Ovary (tissue), 10 donors: ENCODE measurements at places on chromosomes 4 and X.
A peak's percentile ranks its signal among the peaks of the same experiment; 100 is the strongest.

- DNase-seq, result no peak
- no peak overlapping the region for H3K4me3 ChIP-seq
- no peaks in the 10 kb centered on the region for H3K36me3 ChIP-seq
- no peaks in the 10 kb centered on the region for H3K4me1 ChIP-seq
Measured at GRCh38 chr4:62549601-62550000, 1349.5 kb downstream of the ADGRL3 start.

GRCh38 chr4:4613641-4614286, 71.9 kb upstream of the STX18 start:
- peaks cover 15% of the 10 kb centered on the region for H3K4me1 ChIP-seq
- H3K4me3 ChIP-seq, result no peak overlapping the region
- H3K27me3 ChIP-seq, result no peaks in the 10 kb centered on the region
- H3K27ac ChIP-seq, result no peak overlapping the region
- H3K36me3 ChIP-seq, result no peaks in the 10 kb centered on the region

DNA sequence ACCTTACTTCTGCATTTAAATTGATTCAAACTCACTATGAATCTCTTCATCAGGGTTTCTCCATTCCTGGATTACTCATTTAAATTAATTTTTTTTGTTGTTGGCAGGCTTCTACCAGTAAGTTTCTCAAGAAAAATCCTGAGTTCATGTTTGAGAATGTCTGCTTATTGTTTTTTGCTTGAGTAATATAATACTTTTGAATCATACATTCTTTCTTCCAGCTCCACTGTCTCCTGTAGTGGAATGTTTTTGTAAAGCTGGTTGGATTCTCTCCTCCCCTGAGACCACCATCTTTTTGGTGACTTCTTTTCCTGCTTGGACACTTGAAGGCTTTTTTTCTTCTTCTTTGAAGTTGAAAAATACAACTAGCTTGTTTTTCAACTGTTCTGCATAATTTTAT, 4.3 kb upstream of the MID1IP1 start:
- no peaks in the 10 kb centered on the region for H3K27me3 ChIP-seq
- no peak for DNase-seq

DNA sequence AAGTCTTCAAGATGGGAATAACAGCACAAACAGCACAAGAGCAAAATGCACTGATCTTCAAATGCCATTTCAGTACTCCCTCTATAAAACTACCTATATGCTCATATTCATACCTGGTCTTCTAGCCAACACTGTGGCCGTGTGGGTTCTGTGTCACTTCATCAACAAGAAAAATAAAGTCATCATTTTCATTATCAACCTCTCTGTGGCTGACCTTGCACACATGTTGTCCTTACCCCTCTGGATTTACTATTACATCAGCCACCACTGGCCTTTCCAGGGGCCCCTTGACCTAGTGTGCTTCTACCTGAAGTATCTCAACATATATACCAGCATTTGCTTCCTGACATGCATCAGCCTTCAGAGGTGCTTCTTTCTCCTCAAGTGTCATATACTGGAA, 59.6 kb upstream of the GPR174 start:
- DNase-seq, result no peak
- H3K4me3 ChIP-seq, result no peak overlapping the region
- H3K4me1 ChIP-seq, result no peaks in the 10 kb centered on the region
- H3K36me3 ChIP-seq, result no peaks in the 10 kb centered on the region

GRCh38 chr4:126779436-126780166, 853.2 kb upstream of the INTU start:
- H3K4me1 ChIP-seq, result no peaks in the 10 kb centered on the region
- H3K27me3 ChIP-seq, result no peaks in the 10 kb centered on the region
- no peaks in the 10 kb centered on the region for H3K36me3 ChIP-seq
- H3K27ac ChIP-seq, result no peak overlapping the region
- no peak overlapping the region for H3K4me3 ChIP-seq

DNA sequence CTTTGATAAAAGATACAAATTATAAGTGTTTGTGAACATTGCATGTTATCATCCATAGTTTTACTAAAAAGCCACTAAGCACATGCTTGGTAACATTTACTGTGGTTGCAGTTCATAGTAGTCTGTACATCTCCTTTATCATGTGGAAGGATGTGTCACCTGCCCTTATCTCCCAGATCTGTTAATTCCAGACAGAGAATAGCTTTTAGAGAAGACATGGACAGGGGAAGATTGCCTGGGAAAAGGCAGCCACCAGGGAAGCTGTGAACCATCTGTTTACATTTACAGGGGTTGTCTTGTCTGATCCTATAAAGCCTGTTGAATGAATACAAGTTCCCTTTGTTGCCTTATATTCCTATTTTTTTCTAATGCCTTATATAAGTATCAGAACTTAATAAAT, 396.0 kb downstream of the FAT4 start:
- no peak overlapping the region for H3K4me3 ChIP-seq
- DNase-seq, result no peak
- no peaks in the 10 kb centered on the region for H3K36me3 ChIP-seq
- no peaks in the 10 kb centered on the region for H3K4me1 ChIP-seq

GRCh38 chrX:131734621-131735020, 190.7 kb downstream of the OR13H1 start:
- DNase-seq, result peak; percentile 90
- no peaks in the 10 kb centered on the region for H3K27me3 ChIP-seq
- H3K4me3 ChIP-seq, result no peak overlapping the region
- H3K36me3 ChIP-seq, result no peaks in the 10 kb centered on the region
- peak overlapping the region; percentile 42 for H3K27ac ChIP-seq
- H3K4me1 ChIP-seq, result no peaks in the 10 kb centered on the region

- H3K27ac ChIP-seq, result no peak overlapping the region
- H3K36me3 ChIP-seq, result no peaks in the 10 kb centered on the region
- peaks cover 24% of the 10 kb centered on the region for H3K4me1 ChIP-seq
- DNase-seq, result no peak
Measured at GRCh38 chr4:168835880-168836454, 174.1 kb downstream of the CBR4 start.

GRCh38 chrX:97026406-97026805, 142.7 kb downstream of the RPA4 start:
- H3K36me3 ChIP-seq, result no peaks in the 10 kb centered on the region
- DNase-seq, result no peak
- H3K4me1 ChIP-seq, result no peaks in the 10 kb centered on the region
- no peak overlapping the region for H3K4me3 ChIP-seq

DNA sequence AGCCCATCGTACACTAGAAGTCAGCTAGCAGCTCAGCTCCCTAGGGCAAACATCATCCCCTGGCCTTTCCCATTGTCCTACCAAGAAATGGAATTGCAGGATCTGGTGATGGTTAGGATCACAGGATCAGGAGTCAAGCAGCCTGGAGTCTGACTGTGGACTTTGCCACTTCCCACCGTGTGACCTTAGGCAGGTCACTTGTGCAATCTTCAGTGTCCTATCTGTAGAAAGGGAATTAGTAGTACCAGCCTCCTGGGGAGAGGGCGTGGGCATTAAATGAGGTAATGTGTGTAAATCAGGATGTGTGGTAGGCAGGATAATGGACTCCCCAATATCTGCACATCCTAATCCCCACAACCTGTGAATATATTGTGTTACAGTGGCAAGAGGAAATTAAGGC, 38.6 kb upstream of the APLN start:
- no peaks in the 10 kb centered on the region for H3K36me3 ChIP-seq
- no peak overlapping the region for H3K4me3 ChIP-seq
- H3K4me1 ChIP-seq, result no peaks in the 10 kb centered on the region
- no peak for DNase-seq

DNA sequence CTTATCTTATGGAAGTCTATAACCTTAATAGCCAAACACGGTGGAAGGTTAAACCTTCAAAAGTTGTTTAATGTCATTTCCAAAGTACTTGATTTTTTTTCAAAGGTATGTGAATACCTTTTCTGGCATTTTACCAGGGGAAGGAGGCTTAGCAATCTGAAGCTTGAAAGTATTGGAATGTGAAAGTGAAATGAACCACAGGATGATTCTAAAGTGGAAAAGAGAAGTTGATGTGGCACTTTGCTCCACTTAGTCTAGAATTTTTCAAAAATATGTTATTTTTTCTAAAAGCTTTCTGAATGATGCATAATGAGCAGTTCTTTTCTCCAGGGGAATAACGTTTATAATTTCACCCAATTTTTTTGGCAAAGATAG, 19.2 kb downstream of the PI4K2B start:
- no peaks in the 10 kb centered on the region for H3K36me3 ChIP-seq
- no peaks in the 10 kb centered on the region for H3K27me3 ChIP-seq
- no peak for DNase-seq
- no peak overlapping the region for H3K27ac ChIP-seq
- H3K4me3 ChIP-seq, result no peak overlapping the region
- no peaks in the 10 kb centered on the region for H3K4me1 ChIP-seq

- no peaks in the 10 kb centered on the region for H3K27me3 ChIP-seq
- H3K27ac ChIP-seq, result no peak overlapping the region
- no peak overlapping the region for H3K4me3 ChIP-seq
- DNase-seq, result no peak
- no peaks in the 10 kb centered on the region for H3K36me3 ChIP-seq
Measured at GRCh38 chr4:184460499-184461285, 13.7 kb downstream of the IRF2 start.

DNA sequence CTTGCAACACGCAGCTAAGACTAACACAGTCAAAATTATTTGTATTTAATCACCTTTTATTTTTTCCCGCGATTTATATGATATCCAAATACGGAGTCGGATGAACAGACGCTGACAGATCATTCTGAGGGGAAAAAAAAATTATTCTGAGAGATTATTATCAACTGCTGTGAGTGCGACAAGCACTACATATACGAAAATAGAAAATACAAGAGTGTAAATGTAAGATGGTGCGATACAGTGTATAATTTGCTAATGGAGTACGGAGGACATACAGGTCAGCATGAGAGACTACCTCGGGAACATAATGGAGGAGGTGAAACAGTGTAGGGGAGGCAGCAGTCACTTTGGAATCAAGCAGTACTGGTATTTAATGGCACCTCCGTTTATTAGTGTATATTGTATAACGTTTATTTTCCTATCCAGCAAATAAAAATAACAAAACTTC, 2.8 kb upstream of the LIN54 start:
- H3K27ac ChIP-seq, result no peak overlapping the region
- H3K4me1 ChIP-seq, result no peaks in the 10 kb centered on the region
- H3K36me3 ChIP-seq, result no peaks in the 10 kb centered on the region
- peak overlapping the region; percentile 51 for H3K4me3 ChIP-seq

GRCh38 chr4:26529479-26529878, 39.2 kb upstream of the CCKAR start:
- H3K4me1 ChIP-seq, result no peaks in the 10 kb centered on the region
- DNase-seq, result no peak
- no peaks in the 10 kb centered on the region for H3K27me3 ChIP-seq
- no peak overlapping the region for H3K27ac ChIP-seq
- H3K36me3 ChIP-seq, result no peaks in the 10 kb centered on the region

DNA sequence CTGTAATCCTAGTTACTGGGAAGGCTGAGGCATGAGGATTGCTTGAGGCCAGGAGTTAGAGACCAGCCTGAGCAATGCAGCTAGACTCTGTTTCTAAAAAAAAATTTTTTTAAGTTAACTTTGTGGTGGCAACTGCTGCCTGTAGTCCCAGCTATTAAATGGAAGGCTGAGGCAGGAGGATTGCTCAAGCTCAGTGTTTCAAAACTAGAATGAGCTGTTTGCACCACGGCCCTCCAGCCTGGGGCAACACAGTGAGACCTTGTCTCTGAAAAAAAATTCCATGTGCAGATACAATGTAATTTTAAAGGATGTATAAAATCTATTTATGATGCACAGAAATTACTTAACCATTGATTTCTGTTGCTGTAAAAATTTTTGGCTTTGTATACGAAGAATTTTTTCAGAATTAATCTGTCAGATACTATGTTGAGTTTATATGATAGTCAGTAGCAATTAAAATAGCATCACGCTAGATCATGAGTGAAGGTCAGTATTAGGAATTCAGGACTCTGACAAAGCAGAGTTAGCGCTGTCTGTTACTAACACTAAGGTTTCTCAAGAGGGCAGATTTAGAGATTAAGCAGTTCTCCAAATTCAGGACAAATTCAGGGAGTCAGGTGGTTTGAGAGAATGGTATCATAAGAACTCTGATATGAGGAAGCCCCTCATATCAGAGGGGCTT, 8.3 kb upstream of the AGA start:
- no peak overlapping the region for H3K27ac ChIP-seq
- H3K4me3 ChIP-seq, result no peak overlapping the region
- H3K36me3 ChIP-seq, result no peaks in the 10 kb centered on the region
- DNase-seq, result no peak

- no peak overlapping the region for H3K4me3 ChIP-seq
- H3K27ac ChIP-seq, result no peak overlapping the region
- H3K4me1 ChIP-seq, result no peaks in the 10 kb centered on the region
- no peaks in the 10 kb centered on the region for H3K27me3 ChIP-seq
Measured at GRCh38 chrX:54820737-54821136, 13.2 kb downstream of the MAGED2 start.

DNA sequence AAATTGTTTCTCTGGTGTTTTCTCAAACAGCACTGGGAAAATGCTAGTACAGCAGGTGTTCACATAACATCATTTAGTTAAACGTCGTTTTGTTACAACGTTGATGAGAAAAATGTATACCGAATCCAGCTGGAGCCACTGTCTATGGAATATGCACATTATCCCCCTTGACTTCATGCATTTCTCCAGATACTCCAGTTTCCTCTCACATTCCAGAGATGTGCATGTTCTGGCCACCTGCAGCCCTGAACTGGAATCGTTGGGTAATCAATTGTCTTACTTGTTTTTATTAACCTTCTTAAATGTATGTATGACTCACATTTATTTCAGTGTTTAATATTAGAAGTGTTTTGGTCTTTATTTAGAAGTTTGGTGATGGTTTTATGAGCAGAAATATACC, 18.4 kb upstream of the ODAM start:
- H3K27ac ChIP-seq, result no peak overlapping the region
- H3K4me1 ChIP-seq, result no peaks in the 10 kb centered on the region
- H3K4me3 ChIP-seq, result no peak overlapping the region
- H3K36me3 ChIP-seq, result no peaks in the 10 kb centered on the region
- no peak for DNase-seq
- H3K27me3 ChIP-seq, result no peaks in the 10 kb centered on the region

- no peaks in the 10 kb centered on the region for H3K27me3 ChIP-seq
- H3K36me3 ChIP-seq, result no peaks in the 10 kb centered on the region
- no peak for DNase-seq
- no peak overlapping the region for H3K27ac ChIP-seq
- H3K4me1 ChIP-seq, result no peaks in the 10 kb centered on the region
- H3K4me3 ChIP-seq, result no peak overlapping the region
Measured at GRCh38 chrX:130300010-130300282, 31.2 kb upstream of the ZNF280C start.

GRCh38 chrX:16160729-16161128, 6.6 kb upstream of the MAGEB17 start:
- H3K4me1 ChIP-seq, result no peaks in the 10 kb centered on the region
- H3K4me3 ChIP-seq, result no peak overlapping the region
- no peaks in the 10 kb centered on the region for H3K27me3 ChIP-seq
- no peak for DNase-seq
- no peak overlapping the region for H3K27ac ChIP-seq

GRCh38 chr4:143411527-143412419, 75.1 kb downstream of the GAB1 start:
- DNase-seq, result no peak
- no peaks in the 10 kb centered on the region for H3K27me3 ChIP-seq
- no peak overlapping the region for H3K4me3 ChIP-seq
- no peaks in the 10 kb centered on the region for H3K36me3 ChIP-seq
- H3K27ac ChIP-seq, result no peak overlapping the region

GRCh38 chr4:36255577-36255976, 11.3 kb upstream of the ARAP2 start:
- H3K27ac ChIP-seq, result no peak overlapping the region
- no peak for DNase-seq
- no peaks in the 10 kb centered on the region for H3K4me1 ChIP-seq
- H3K27me3 ChIP-seq, result no peaks in the 10 kb centered on the region

- no peak overlapping the region for H3K27ac ChIP-seq
- H3K36me3 ChIP-seq, result no peaks in the 10 kb centered on the region
- H3K4me1 ChIP-seq, result peaks cover 17% of the 10 kb centered on the region
Measured at GRCh38 chr4:26484032-26484515, 6.2 kb downstream of the CCKAR start.
